ENCODE measurements at places on chromosomes 6 and 20.

GRCh38 chr6:24982231-24982630, 46.5 kb upstream of the RIPOR2 start:
- no peak for DNase-seq

DNA sequence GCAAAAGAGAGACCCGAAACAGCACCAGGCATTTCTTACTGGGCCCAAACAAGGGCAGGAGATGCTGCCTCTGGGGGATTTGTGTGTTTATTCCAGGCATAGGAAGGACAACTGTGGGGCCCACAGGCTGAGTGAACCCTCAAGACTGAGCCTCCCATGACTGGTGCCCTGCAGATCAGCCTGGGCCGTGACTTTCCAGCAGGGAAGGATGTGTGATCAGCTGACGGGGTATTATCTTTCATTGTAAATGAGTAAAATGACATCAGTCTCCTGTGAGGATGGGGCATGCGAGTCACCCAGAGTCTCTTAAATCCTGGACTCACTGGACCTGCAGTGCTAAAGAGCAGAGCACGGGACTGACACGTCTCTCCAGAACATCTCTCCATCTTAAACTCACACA, 3.9 kb upstream of the TEAD3 start:
- no peak for DNase-seq

- DNase-seq = no peak
These were observed 44.6 kb upstream of the SH3BGRL2 start for GRCh38 chr6:79586548-79586947.

DNA sequence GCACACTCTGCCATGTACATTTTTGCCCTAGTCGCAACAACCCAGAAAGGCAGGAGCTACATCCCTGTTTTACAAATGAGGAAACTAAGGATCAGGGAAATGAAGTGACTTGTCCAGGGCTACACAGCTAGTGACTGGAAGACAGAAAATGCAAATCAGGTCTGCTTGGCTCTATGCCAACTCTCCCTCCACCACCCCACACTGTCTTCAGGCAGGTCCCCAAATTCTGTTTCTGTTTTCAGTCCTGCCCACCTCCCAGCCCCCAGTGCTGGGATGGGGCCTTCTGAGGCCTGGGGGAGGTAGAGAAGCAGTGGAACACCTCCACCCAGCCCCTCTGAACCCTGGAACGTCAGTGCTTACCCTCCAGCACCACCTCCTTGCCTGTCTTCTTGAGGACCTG, 5.1 kb downstream of the SNTA1 start:
- no peak for DNase-seq

DNA sequence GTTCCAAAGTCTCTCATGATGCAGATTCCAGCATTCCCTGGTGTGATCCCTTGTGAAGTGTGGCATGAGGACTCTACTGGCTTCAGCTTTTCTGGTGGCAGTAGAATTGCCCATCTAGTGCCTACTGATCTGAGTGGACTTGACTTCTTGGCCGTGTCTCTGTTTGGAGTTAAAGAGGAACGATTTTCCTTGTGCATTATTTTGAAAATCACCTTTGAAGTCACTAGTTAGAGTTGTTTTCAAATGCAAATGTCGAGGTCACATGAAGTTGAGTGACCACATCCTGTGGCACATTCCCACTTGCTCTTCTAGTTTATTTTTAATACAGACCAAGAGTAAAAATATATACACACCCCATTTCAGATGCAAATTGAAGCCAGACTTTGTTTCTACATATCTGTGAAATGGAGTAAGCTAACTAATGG, 270.7 kb upstream of the TAB2 start:
- DNase-seq = no peak

- no peak for DNase-seq
These were observed 1.1 kb upstream of the ULBP1 start for GRCh38 chr6:149962461-149963211.

DNA sequence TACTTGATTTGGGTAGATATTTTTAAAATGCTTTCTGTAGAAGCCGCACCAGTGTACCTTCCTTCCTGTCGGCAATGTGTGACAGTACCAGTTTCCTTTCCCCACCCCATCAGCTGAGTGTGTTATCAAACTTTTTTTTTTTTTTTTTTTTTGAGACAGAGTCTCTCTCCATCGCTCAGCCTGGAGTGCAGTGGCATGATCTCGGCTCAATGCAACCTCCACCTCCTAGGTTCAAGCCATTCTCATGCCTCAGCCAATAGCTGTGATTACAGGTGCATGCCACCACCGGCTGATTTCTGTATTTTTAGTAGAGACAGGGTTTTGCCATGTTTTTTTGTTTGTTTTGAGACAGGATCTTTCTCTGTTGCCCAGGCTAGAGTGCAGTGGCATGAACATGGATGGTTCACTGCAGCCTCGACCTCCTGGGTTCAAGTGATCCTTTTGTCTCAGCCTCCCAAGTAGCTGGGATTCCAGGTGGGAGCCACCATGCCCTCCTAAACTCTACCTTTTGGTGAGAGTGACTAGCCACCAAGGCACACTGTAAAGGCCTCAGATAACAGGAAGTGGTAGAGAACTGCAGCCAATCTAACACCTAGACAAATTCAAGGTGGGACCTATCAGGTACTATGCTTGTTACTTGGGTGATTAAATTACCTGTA, 26.5 kb upstream of the ZBTB22 start:
- DNase-seq = peak; percentile 41

DNA sequence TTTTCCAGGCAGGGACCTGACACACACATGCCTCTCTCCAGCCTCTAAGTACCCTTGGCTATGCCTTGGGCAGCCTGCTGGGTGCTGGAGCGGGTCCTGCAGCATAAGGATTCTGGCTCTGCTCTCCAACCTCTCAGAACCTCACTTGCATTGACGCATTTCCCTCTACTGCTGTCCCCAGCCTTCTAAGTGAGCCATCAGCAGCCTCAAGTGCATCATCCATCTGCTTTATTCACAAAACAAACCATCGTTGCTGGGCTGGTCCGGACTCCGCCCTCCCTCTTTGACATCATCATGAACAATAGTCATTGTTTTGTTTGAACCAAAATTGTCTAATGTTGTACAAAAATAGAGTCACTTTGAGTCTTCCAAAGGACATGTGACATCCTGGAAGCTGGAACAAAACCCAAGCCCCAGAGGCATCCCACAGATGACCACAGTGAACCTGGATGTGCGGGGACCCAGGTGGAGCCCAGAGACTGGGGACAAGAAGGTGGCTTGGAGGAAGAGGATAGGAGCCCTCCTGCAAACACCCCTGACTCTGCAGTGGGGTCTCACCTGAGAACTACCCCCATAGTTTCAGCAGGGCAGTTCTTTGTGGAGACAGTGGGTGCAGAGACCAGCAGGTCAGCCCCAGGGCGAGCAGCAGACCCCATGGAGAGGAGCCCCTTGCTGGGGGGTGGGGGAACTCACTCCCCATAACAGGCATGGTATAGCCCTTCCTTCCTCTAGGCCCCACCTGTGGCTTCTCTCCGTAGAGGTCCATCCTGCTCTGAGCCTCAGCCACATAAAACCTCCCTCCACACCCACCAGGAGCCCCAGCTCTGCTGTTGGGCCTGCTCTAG, 230.1 kb downstream of the SYNDIG1 start:
- no peak for DNase-seq

DNA sequence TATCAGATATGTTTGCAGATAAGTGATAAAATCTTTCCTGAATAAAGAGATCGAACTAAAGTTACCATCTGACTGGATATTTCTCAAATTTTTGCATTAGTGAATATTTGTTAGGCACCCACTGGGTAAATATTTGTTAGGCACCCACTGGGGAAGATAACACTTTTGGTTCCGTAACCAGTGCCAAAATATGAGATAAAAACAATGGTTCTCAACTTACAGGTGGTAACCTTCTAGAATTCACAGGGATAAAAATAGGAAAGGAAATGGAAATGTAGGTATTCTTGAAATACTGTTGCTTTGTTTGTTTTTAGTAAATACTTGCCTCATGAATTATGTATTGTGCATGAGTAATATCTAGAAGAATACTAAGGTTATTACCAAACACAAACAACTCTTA, 245.0 kb upstream of the KHDRBS2 start:
- no peak for DNase-seq

GRCh38 chr20:63482021-63482587, 9.6 kb upstream of the KCNQ2 start:
- no peak for DNase-seq

- no peak for DNase-seq
These were observed 536 bp upstream of the FNDC1 start for GRCh38 chr6:159168536-159169192.

DNA sequence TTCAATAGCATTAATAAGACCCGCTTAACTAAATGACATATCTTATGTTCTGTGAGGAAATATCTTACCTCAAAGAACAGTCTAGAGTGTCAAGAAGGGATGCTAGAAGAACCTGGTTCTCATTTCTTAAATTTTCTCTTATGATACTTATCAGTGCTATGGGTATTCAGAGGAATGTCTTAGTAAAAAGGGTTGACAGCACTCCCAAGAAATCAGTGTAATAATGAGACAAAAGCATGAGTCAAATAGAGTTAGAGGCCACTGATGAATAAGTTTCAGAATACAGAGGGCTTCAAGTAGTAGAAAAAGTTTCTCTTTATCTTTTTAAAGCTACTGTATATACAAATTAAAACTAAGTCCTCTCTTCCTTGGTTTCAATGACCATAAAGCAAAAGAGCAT, 242.8 kb downstream of the GJA1 start:
- DNase-seq = no peak

DNA sequence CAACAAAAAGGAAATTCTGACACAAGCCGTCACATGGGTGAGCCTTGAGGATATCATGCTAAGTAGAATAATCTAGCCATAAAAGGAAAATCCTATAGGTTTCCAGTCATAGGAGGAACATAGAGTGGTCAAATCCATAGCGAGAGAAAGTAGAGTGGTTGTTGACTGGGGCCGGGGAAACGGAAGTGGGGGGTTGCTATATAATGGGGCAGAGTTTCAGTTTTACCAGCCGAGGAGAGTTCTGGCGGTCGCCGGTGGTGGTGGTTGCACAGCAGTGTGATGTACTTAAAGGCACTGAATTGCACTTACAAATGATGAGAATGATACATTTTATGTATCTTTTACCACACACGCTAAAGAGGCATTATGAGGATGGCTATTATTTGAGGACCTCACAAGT, 4.9 kb downstream of the GPR31 start:
- no peak for DNase-seq

DNA sequence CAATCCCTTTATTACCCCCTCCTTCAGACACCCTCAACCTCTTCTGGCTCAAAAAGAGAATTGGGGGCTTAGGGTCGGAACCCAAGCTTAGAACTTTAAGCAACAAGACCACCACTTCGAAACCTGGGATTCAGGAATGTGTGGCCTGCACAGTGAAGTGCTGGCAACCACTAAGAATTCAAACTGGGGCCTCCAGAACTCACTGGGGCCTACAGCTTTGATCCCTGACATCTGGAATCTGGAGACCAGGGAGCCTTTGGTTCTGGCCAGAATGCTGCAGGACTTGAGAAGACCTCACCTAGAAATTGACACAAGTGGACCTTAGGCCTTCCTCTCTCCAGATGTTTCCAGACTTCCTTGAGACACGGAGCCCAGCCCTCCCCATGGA, 2.2 kb downstream of the TNF start:
- DNase-seq = no peak

GRCh38 chr20:41716911-41717310, 98.7 kb upstream of the CHD6 start:
- no peak for DNase-seq

DNA sequence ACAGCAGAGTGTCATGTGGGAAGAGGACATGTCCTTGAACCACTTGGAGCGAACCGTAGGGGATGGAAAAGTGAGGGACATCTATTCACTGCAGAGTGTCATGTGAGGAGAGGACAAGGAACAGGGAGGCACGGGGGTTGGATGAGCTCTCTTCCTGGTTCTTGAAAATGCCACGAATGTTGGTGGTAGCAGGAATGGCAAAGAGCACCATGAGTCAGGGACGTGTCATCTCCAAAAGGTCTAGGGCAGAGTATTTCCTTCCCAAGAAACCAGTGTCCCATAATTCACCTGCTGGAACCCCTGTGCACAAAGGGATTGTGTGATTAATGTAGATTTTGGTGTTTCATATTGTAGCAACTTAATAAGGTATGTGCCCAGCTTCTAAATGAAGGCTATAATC, 136.8 kb downstream of the BFSP1 start:
- no peak for DNase-seq

GRCh38 chr6:52176550-52176949, 9.6 kb upstream of the IL17A start:
- no peak for DNase-seq

GRCh38 chr6:26104457-26105108, 17.4 kb downstream of the HFE start:
- DNase-seq = no peak

GRCh38 chr6:87151471-87151780, 3.9 kb upstream of the ZNF292 start:
- DNase-seq = no peak

DNA sequence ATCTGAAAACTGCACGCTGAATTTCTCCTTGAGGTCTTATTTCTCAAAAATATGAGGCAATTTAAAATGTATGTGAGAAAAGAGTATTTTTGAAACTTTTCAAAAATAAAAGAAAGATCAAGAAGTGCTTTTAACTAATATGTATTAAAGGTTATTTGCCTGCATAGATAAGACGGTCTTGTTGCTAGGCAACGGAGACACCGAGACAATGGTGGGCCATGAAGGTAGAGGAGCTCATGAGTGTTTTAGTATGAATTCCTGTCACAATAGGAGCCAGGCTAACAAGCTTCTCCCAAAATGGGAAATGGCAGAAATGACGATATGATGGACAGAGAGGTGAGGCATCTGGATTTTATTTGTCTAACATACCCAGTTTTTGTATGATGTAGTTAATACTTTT, 308.2 kb downstream of the SLC35F1 start:
- DNase-seq = no peak

DNA sequence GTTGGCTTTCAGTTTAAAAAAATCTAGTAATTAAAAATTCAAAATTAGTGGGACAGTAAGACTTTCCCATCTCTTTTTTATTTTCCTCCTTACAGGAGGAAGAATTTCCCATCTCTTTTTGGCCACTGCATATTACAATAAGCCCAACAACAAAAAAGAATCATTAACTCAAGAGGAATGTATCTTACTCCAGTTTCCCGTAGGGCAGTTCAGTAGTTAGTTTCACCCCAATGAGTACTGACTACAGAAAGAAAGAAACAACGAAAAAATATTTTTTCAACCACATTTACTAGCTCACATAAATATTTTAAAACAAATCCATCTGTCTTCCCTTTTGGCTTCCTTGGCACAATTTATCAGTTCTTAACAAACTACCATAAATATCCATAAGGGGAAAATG, 14.9 kb upstream of the BLOC1S5 start:
- no peak for DNase-seq

- no peak for DNase-seq
These were observed 14.8 kb downstream of the FAXC start for GRCh38 chr6:99334526-99335127.

GRCh38 chr6:153032255-153032882, 29.9 kb upstream of the MTRF1L start:
- DNase-seq = no peak
